ENCODE measurements at places on chromosomes 2 and 18. TPM values are rescaled to one million over a fixed set of nuclear protein-coding genes. Genes with fewer than 3 reads are reported as not detected.

Gene IL36G
- total RNA-seq, result not detected

Gene NETO1
- total RNA-seq, result not detected

Gene CMPK2
- total RNA-seq, result 57.6 TPM

Gene DSC1
- total RNA-seq, result not detected

Gene EGR4
- not detected for total RNA-seq

Gene PRKAG3
- not detected for total RNA-seq

Gene LYG2
- not detected for total RNA-seq

Gene PCBP1
- total RNA-seq, result 31.5 TPM

Gene CRYGD
- not detected for total RNA-seq

Gene MAP3K19
- not detected for total RNA-seq

Gene DNAJC5G
- not detected for total RNA-seq

Gene MC4R
- total RNA-seq, result not detected

Gene DPYSL5
- not detected for total RNA-seq

Gene EMILIN2
- total RNA-seq, result 2.6 TPM

Gene RALB
- total RNA-seq, result 284 TPM

Gene CPLX4
- total RNA-seq, result not detected

Gene WDR7
- 25.5 TPM for total RNA-seq

Gene HOXD10
- 0.15 TPM for total RNA-seq

Gene ARPC2
- total RNA-seq, result 454 TPM

Gene RAD51AP2
- total RNA-seq, result not detected

Gene TUBB8B
- total RNA-seq, result not detected

Gene GCG
- total RNA-seq, result not detected

Gene SCYGR4
- not detected for total RNA-seq

Gene INO80C
- 19.6 TPM for total RNA-seq

Gene CHRNG
- not detected for total RNA-seq

Gene ACMSD
- total RNA-seq, result not detected

Gene RNF152
- 18.8 TPM for total RNA-seq

Gene PCARE
- not detected for total RNA-seq

Gene SERPINB4
- under 0.01 TPM for total RNA-seq

Gene MC2R
- not detected for total RNA-seq

Gene ADGRF3
- not detected for total RNA-seq

Gene EFHD1
- not detected for total RNA-seq

Gene GBX2
- total RNA-seq, result 2.9 TPM
